ENCODE measurements at places on chromosomes 16 and 17.

GRCh38 chr17:52143542-52143941 lies 15.0 kb downstream of the CA10 start:
- no peak for DNase-seq

DNA sequence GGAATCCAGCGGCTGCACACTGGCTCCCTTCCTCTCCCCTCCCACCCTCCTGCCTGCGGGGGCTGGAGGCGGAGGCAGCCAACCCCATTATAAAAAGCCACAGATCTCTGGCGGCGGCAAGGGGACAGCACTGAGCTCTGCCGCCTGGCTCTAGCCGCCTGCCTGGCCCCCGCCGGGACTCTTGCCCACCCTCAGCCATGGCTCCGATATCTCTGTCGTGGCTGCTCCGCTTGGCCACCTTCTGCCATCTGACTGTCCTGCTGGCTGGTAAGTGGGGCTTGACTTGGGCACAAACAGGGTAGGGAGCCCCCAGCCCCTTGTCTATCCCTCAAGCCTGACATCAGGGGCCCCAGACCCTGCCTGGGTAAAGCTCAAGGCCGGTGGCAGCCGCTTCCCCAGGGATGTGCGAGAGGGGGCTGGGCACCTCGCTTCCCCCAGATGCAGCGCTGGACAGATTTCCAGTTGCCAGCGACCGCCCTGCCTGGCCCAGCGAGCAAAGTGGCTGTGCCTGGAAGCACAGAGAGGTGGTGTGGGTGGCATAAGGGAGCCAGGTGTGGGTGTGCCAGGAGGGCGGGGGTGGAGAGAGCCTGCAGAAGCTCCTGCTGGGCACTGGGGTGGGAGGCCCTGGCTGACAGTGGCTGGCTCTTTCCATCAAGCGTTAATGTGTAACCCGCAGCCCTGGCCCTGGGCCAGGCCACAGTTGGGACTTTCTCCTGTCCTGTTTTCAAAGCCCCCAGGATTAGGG lies at the start of gene CX3CL1:
Gene CX3CL1, plus strand, starts transcription at position 119 of the 745 bp plus-strand sequence. Its CDS starts 79 bp downstream, at position 198.
- no peak for DNase-seq

DNA sequence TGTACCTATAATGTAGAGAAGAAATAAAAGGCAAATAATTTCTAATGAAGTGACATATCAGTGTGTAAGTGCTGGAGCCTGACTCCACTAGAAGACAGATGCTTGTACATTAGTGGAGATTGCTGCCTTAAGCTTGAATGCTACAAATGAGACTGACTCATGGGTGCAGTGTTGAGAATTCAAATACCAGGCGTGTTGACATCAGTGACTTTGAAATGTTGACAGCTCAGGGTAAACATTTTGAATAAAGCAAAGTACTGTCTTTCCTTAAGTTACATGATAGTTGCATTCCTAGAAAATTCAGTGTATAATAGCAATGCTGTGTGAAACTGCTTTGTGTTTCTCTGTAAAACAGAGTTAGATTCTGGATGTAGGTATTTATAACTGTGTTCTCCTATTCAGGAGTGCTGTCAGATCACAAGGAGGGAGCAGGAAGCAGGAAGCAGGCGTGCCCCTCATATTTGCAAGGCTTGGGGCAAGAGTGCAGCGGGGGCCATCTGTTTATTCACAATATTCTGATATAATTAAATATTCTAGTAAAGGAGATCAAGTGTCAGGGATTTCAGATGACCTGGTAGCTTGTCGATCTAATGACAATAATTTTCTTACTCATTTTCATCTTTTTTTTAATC lies 119.0 kb downstream of the SPECC1 start:
- no peak for DNase-seq

DNA sequence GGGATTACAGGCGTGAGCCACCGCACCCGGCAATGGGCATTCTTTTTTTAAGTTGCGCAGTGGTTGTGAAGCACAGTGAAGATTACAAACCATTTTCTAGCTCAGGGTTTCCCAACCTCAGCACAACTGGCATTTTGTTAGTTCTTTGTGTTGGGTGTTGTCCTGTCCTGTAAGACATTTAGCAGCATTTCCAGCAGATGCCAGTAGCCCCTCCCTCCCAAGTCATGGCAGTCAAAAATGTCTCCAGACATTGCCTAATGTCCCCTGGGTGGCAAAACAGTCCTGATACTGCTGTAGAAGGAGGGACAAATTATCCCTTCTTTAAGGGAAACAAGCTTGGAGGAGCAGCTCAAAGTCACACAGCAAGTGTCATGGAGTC lies 15.6 kb downstream of the PLK1 start:
- DNase-seq = no peak

DNA sequence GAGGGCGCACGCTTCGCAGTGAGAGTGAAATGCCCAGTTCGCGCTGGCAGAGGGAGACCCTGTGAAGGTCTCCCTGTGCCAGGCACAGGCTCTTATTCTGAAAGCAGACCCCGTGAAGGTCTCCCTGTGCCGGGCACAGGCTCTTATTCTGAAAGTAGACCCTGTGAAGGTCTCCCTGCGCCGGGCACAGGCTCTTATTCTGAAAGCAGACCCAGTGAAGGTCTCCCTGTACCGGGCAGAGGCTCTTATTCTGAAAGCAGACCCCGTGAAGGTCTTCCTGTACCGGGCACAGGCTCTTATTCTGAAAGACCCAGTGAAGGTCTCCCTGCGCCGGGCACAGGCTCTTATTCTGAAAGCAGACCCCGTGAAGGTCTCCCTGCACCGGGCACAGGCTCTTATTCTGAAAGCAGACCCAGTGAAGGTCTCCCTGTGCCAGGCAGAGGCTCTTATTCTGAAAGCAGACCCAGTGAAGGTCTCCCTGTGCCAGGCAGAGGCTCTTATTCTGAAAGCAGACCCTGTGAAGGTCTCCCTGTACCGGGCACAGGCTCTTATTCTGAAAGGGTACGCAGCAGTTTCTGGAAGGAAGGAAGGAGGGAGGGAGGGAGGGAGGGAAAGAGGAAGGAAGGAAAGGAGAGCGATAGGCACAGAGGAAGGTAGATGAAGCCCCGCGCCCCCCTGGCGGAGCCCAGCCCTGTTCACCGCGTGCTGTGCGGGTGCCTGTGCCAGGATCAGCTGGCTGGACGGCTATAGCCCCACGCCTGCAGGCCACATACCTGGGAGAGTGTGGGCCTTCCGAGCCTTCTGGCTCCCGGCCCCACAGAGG lies 55.3 kb downstream of the WDR45B start:
- DNase-seq = peak; percentile 32

- no peak for DNase-seq
These were observed 6.0 kb upstream of the CCL2 start for GRCh38 chr17:34249061-34249460.

DNA sequence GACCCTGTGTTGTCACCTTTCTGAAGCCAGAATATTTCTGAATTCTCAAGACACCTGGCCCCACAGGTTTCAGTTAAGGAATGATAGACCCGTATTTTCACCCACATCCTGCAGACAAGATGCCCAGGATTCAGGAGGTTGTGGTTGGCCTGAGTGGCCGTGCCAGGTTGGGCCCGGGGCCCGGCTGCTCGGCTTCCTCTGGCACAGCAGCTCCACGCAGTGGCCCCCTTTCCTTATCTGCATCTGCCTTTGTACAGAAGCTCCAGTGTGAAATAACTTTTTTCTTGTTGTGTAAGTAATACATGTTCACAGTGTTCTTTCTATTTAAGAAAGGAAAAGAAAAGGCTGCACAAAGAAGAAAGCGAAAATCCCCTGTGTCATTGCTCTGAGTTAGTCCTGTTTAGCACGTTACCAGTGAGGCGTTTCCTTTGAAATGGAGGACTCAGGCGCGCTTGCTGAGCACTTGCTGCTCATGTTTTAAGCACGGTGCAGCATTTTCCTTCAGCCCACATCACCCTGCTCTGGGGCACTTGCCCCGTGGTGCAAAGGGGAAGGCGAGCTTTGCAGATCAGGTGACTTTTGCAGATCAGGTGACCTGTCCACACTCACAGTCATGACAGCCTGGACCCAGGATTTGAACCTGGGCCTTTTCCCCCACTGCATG lies 12.8 kb downstream of the ZC3H18 start:
- no peak for DNase-seq
